ENCODE measurements at places on chromosomes 1 and 21. TPM values are rescaled to one million over a fixed set of nuclear protein-coding genes. Genes with fewer than 3 reads are reported as not detected.

TDRD10 gene
- 3.3 TPM for total RNA-seq

HP1BP3 gene
- 186 TPM for total RNA-seq

NFIA gene
- 132 TPM for total RNA-seq

RBM11 gene
- total RNA-seq: 9.1 TPM

FAM151A gene
- total RNA-seq: not detected

ADAMTS4 gene
- 42.6 TPM for total RNA-seq

IL20 gene
- not detected for total RNA-seq

TNFSF4 gene
- 0.52 TPM for total RNA-seq

SF3B4 gene
- 54.2 TPM for total RNA-seq

FCGR1A gene
- total RNA-seq: 2.9 TPM

RCSD1 gene
- total RNA-seq: 8.7 TPM

SERTAD4 gene
- 2.1 TPM for total RNA-seq

CRYBG2 gene
- 25.2 TPM for total RNA-seq

CHIT1 gene
- 6.6 TPM for total RNA-seq

OPTC gene
- total RNA-seq: not detected

ACBD6 gene
- 48.2 TPM for total RNA-seq

CFHR3 gene
- 1.1 TPM for total RNA-seq

SYPL2 gene
- total RNA-seq: 2.0 TPM

All from ureter (tissue), 1 donor.